ENCODE measurements at places on chromosomes 4 and X.

DNA sequence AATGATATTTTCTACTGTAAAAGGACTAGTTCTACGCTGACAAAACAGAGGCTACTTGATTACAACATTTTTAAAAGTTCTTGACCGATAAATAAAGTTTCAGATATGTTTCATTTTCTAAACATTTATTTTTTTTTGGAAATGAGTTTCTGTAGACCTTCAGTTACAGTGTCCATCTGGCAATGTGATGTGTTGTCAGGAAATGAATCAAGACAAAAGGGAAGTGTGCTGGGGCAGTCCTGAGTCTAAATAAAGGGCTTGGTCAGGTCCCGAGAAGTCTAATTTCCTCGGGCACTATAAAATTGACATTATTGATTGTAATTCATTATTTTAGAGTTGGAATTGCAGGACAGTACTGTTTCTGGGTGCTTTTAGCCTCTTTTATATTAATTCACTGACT is 57.0 kb upstream of the FTHL17 start:
- no peak for DNase-seq
- H3K27ac ChIP-seq: no peak overlapping the region
- no peaks in the 10 kb centered on the region for H3K4me1 ChIP-seq
- no peak overlapping the region for H3K4me3 ChIP-seq
- H3K36me3 ChIP-seq: no peaks in the 10 kb centered on the region
- no peaks in the 10 kb centered on the region for H3K27me3 ChIP-seq

DNA sequence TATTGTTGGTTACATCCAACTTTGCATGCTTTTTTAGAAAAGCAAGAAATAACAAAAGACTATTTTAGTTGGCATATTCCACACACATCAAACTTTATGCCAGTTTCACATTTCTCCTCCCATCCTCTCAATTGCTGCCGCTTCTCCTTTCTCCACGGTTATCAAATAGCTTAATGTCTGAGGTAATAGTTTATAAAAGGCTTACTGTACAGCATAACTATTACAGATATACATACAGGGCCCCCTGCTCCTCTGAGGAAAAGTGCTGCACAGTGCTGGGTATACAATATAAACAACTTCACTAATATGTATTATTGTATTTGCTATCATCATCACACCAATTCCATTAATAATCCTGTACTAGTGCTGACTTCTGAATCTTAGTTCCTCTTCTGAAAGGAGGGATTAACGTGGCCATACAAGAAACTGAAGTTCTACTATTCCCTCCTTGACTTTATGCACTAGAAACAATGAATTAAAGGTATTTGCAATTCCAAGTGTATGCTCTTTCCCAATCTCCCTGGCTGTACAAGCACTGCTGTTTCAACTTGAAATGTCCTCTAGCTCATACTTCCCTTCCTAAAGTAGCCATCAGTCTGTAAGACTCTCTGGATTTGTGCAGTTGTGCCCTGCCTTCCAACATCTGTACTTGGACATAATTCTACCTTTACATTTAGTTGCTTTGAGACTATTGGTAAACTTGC is 2.5 kb downstream of the CCNI start:
- H3K27ac ChIP-seq: peak overlapping the region; percentile 98
- H3K4me1 ChIP-seq: peaks cover 28% of the 10 kb centered on the region
- no peak overlapping the region for H3K4me3 ChIP-seq
- H3K36me3 ChIP-seq: no peaks in the 10 kb centered on the region
- H3K27me3 ChIP-seq: no peaks in the 10 kb centered on the region

DNA sequence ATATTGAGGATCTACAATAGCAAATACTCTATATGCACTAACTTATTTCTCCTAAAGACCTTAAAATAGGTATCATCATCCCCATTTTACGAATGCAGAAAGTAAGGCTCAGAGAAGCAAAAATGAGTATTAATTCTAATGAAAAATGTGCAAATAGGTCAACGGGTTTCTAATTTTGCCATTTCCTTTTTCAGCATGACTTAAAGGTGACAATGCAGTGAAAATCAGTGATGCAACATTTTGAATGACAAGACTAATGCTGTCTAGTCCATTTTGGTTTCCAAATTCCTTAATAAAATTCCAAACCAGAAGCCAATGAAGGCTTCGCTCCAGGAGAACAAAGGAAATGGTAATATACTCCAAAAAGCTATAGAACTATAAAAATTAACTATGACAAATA is 37.0 kb upstream of the IBSP start:
- H3K4me3 ChIP-seq: no peak overlapping the region
- H3K27ac ChIP-seq: no peak overlapping the region
- DNase-seq: no peak
- H3K4me1 ChIP-seq: no peaks in the 10 kb centered on the region
- H3K27me3 ChIP-seq: no peaks in the 10 kb centered on the region
- no peaks in the 10 kb centered on the region for H3K36me3 ChIP-seq

DNA sequence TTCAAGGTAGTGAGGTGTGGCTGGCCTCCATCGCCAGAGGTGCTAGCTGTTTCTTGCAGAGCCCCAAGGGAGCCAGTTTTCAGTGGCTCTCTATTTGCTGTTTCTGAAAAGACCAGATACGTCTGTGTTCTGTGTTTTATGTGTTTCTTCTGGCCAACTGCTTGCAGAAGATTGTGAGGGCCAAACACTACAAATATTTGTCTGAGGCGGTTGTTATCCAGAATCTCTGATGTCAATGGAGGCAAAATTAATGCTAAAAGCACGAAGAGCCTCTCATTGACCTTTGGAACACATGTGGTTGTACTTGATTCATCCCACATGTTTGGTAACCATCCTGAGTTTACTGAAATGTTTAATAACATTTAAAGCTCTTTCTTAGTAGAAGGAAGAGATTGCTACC is 113.9 kb downstream of the CT47B1 start:
- no peaks in the 10 kb centered on the region for H3K4me1 ChIP-seq
- DNase-seq: no peak
- no peak overlapping the region for H3K27ac ChIP-seq
- H3K4me3 ChIP-seq: no peak overlapping the region
- no peaks in the 10 kb centered on the region for H3K36me3 ChIP-seq

GRCh38 chrX:48972220-48973164 is 848 bp upstream of the KCND1 start:
- H3K27ac ChIP-seq: no peak overlapping the region
- no peaks in the 10 kb centered on the region for H3K27me3 ChIP-seq
- no peaks in the 10 kb centered on the region for H3K36me3 ChIP-seq
- peak; percentile 27 for DNase-seq

All from thyroid gland (tissue), 4 donors.